ENCODE measurements at places on chromosomes 16 and 17. TPM values are rescaled to one million over a fixed set of nuclear protein-coding genes. Genes with fewer than 3 reads are reported as not detected.

PYCARD gene
- 7.2 TPM for total RNA-seq

DRG2 gene
- 14.3 TPM for total RNA-seq

ATMIN gene
- 15.3 TPM for total RNA-seq

CHST4 gene
- 17.2 TPM for total RNA-seq

CRISPLD2 gene
- total RNA-seq: 4.1 TPM

CETP gene
- total RNA-seq: 0.21 TPM

PRSS53 gene
- 2.1 TPM for total RNA-seq

ADAMTS18 gene
- 0.21 TPM for total RNA-seq

ADGRG3 gene
- 0.56 TPM for total RNA-seq

CA7 gene
- total RNA-seq: not detected

RMI2 gene
- 1.3 TPM for total RNA-seq

VPS4A gene
- total RNA-seq: 21.5 TPM

HBA2 gene
- 2.5 TPM for total RNA-seq

GDPD3 gene
- total RNA-seq: 3.5 TPM

- DNase-seq: no peak
These were observed 5.0 kb downstream of the SLC26A11 start for GRCh38 chr17:80225230-80225629.

DNA sequence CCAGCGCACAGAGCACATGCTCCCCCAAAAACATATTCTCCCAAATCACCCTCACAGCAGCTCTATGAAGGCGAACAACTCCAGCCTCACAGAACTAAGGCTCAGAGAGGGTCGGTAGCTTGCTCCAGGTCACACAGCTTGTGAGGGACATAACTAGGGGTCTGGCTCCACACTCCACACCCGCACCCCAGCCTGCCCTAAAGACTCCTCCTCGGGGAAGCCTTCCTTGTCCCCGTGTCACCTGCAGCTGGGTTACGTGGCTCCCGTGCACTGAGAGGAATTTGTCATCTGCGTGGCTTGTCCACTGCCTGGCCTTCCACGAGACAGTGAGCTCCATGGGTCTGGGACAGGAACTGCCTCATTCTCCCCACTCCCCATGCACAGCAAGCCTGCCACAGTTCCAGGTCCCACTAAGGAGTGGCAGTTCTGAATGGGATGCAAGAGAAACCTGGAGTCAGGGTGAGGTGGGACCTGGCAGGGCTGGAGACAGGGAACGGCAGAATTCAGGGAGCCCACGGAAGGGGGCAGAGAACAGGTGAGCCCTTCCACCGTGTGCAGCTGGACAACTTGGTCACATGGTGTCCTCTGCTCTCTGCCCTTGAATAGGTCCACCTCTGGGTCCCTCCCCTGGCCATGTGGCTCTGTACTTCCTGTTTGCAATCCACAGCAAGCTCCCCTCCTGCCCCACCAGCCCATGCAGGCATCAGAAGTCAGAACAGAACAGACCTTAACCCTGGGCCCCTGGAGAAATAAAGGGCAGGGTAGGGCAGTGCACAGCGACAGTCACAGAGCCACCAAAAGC is 27.4 kb downstream of the TNFRSF13B start:
- no peak for DNase-seq

GRCh38 chr16:29231244-29231643 is 175.3 kb downstream of the NPIPB11 start:
- no peak for DNase-seq

GRCh38 chr16:87701505-87701921 is 64.3 kb downstream of the KLHDC4 start:
- DNase-seq: peak; percentile 58

GRCh38 chr16:58652741-58653140 is 23.1 kb upstream of the CNOT1 start:
- DNase-seq: no peak

DNA sequence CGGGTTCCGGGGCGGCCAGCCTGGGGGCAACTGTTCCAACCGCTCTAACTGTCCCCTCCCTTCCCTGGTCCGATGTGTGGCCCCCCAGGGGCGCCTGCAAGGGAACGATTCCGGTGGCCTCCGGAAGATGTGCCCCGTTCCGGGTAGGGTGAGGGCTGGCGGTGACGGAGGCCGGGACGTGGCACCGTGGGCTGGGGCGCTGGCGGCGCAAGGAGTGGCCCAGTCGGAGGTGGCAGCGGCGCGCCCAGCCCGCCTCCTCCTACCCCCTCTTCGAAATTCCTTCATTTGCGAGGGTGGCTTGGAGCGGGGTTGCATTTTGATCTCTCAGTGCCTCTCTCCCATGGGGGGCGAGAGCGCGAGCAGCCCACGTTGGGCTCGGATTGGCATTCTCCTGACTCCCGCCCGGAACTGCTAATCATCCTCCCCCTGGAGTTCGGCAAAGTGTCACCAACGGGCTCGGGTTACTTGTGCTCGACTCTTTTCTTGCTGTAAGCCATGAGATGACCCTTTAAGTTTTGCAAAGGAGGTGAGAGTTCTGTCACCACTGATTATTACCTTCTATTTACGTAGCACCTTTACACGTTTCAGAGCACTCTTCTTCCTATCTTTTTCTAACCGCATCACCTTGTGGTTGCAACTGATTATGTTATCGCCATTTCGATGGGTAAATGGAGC is 622 bp downstream of the NDEL1 start:
- peak; percentile 70 for DNase-seq

- no peak for DNase-seq
These were observed 161.0 kb downstream of the FTO start for GRCh38 chr16:53864819-53865493.

DNA sequence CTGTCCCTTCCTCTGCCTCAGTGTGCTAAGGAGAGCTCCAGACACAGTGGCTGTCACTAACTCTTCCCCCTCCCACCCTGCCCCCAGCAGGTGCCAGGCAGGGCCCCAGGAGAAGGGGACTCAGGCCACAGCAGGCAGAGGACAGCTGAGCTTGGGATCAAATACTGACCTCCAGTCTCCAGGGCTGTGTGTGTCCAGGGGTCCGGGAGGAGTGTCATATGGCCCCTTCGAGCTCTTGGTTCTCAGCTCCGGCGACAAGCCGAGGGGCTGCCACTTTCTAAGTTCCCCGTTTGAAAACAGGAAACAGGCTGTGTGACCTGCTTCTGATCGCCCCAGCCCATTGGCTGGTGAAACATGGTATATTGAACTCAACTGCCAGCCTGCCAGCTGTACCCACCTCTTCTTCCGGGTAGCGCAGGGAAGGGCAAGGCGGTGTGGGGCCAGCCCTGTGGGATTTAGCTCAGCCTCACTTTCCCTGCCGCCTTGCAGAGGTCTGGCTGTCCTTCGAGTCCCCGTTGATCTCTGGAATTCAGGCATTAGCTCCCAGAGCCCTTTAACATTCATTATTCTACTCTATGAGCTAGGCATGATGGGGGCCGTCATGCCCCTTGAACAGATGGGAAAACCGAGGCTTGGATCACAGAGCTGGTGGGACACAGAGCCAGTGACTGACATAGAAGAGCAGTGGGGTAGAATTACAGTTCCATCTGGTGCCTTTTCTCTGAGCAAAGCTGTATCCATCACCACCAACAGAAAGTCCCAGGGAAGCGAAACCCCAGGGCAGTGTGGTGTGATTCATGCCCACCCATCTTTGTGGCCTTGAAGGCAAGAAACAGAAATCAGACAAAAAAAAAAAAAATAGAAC is at the start of gene SNX20:
Gene SNX20, minus strand, starts transcription at position 292 of the 865 bp plus-strand sequence. CDS start 3,786 bp downstream, outside the sequence.
- DNase-seq: no peak

- no peak for DNase-seq
These were observed 22.6 kb downstream of the NAA60 start for GRCh38 chr16:3465911-3466584.

DNA sequence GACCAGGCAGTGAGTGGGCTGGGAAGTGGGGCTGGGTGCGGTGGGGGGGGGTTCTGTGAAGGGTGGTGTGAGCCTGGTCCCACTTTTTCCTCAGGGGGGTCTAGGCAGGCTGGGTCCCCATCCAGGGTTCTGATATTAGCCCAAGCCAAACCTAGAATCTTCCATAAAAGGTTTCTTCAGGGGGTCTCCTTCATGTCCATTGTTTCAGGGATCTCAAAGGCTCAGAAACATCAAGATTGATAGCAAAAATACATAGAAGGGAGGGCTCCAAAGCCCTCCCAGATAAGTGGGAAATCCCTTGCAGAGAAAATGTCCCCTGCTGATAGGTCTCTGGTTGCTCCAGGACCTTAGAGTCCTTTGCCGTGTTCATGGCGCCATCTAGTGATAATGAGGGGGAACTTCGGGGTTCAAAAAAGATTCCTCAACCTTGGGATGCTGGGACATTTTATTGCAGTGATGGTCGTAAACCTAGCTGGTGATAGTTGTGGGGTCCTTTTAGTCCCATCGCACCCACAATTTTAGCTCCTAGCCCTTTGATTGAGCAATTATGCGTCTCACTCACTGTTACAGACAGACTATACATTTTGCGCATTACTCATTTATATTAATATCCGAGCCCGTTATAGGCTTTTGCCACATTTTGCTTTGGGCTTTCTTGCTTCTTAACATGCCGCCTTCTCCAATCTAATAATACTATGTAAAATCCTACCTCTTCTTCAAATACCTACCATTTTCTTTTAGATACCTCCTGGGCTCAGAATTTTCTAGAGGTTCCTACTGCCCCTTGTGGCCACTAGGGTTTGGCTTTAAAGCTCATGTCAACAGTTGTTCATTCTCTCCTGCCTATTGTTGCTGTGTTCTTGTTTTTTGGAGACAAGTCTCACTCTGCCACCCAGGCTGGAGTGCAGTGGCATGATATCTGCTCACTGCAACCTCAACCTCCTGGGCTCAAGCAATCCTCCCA is 35.1 kb downstream of the IGF2BP1 start:
- peak; percentile 33 for DNase-seq

GRCh38 chr16:57224651-57225335 is 20.3 kb upstream of the ARL2BP start:
- no peak for DNase-seq

DNA sequence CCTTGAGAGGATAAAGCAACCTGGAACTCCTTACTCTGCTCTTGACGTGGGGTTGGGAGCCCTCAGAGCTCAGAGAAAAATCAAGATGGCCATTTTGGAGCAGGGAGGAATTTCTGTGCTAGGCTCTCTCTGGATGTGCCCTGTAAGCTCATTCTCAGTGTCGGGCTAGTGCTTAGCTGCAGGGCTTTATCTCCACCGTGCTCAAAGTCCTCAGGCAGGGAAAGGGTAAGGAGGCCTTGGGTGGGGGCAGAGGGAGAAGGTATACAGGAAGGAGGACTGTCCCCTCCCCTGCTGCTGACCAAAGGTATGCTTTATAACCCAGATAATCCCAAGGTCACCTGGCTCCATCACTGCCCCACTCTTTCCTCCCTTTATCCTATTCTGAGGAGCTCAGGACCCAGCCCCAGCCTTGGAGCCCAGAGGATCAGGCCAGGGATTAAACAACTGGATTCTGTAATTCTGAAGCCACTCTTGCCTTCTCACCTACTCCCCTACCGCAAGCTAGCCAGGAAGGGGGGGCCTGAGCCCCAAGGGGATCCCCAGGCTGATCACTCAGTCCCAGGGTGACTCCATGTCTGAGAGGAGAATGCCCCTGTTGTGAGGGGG is 1.1 kb downstream of the DHRS11 start:
- DNase-seq: no peak

- no peak for DNase-seq
These were observed 9.4 kb downstream of the OR4D2 start for GRCh38 chr17:58176200-58176599.

GRCh38 chr16:49854796-49855203 is 1.1 kb downstream of the ZNF423 start:
- no peak for DNase-seq
